ENCODE measurements at places on chromosomes 7 and 10. TPM values are rescaled to one million over a fixed set of nuclear protein-coding genes. Genes with fewer than 3 reads are reported as not detected.

AFAP1L2 gene
- total RNA-seq: 28.2 TPM

HTR5A gene
- total RNA-seq: not detected

ANKRD61 gene
- 0.38 TPM for total RNA-seq

RAPGEF5 gene
- total RNA-seq: 0.05 TPM
